ENCODE measurements at places on chromosomes 16 and 17.

GRCh38 chr17:57090560-57091185 is 5.6 kb downstream of the AKAP1 start:
- DNase-seq = no peak

DNA sequence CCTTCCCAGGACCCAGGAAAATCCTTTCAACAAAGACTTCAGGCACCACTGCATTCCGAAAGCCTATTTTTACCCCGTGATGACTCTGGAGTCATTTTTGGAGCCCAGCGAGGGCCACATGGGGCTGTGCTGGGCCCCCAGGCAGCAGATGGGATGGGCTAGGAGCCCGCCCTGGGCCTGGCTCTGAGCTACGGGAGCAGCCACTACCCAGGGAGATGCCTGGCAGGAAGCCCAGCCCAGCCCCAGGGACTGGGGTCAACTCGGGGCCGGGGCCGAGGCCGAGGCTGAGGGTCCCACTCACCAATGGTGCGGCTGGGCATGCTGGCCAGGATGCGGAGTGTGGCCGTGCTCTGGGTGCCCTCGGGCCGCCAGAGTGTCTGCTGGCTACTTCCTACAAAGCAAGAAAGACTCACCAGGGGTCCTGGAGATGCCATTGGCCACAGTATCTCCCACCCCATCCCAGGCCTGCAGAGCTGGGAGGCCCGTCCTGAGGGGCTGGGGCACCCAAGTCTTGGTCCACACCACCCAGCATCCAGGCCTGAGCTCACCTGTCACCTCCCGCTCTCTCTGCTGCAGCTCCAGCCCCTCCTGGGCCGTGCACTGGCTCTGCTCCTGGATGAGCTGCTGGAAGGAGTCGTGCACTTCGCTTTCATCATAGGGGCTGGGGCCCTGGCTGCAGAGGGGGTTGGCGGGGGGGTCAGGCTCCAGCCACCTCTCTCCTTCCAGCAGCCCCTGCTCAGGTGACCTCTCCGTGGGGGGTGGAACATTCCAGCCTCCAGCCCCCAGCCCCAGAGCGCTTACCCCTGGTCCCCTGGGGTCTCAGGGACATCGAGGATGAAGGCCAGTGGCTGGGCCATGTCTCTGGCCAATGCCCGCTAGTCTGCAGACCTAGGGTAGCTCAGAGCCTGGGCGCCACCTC is 2.3 kb downstream of the TMC6 start:
- no peak for DNase-seq

DNA sequence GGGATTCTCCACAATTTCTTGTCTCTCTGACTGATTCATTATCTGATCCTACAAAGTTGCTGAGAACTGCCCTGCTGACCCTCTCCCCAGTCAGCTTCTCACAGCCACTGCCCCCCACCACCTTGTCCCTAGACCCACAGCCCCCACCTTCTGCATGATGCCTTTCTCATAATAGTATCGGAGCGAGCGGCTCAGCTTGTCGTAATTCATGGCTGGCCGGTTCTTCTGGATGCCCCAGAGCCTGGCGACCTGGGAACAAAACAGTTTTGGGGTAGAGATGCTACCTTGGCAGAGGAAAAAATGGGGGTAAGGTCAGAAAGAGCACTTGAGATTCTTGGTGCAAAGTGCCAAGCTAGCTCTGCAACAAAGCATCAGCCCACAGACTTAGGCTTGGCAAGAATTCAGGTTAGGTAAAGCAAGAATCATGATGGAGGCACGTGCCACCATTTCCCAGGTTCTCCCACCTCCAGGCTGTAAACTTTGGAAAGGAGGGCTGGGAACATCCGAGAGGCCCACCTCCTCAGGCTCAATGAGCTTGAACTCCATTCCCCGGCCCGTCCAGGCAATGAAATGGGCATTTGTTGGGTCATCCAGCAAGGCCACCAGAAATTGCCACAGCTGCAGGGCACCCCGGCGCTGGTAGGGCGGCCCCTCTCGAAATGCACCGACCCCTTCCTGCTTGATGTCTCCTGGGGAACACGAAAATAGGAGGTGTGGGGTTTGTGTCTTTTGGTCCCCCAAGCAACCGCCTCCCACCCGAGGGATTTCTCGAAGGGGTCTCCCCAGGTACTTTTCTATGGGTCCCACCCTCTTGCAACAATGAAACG is 16.9 kb downstream of the ETV4 start:
- DNase-seq = no peak

- DNase-seq = no peak
Observed at GRCh38 chr17:627051-627450, 87.6 kb downstream of the VPS53 start.

DNA sequence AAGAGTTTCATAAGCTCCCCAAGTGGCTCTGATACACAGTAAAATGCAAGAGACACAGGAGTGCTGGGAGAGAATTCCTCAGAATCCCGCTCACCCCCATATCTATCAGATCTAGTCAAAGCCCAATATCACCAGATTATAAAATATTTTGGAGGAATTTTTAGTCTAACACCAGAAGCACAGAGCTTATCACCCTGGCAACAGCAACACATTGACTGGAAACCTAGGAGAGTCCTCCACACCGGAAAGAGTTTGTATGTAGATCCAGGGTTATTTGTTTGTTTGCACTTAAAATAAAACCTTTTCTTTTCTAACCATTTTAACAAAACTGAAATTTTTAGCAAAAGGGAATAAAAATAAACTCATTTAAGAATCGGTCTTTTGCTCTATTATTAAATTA is 7.2 kb downstream of the SOX9 start:
- DNase-seq = no peak

DNA sequence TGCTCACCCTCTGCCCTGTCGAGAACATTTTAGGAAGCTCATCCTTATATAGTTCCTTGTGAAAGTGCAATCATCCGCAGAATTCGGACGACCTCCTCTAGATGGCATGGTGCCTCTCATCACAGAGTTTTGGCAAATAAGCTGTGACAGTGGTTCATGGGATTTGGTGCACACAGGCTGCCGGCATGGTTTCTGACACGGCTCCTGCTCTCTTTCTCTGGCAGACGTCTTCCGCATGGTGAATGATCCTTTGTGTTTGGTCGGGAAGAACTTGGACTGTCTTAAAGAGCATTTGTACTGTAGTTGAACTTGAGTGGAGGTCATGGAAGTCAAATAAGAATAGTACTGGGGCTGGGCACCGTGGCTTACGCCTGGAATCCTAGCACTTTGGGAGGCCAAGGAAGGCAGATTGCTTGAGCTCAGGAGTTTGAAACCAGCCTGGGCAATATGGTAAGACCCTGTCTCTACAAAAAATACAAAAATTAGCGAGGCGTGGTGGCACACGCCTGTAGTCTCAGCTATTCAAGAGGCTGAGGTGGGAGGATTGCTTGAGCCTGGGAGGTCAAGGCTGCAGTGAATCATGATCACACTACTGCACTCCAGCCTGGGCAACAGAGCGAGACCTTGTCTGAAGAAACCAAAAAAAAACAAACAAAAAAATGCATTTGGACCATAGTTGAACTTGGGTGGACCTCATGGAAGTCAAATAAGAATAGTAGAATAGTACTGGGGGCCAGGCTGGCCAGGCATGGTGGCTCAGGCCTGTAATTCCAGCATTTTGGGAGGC is 34.7 kb upstream of the NAT9 start:
- DNase-seq = no peak

- DNase-seq = no peak
Observed at GRCh38 chr16:73845238-73846006, 451.2 kb upstream of the PSMD7 start.

DNA sequence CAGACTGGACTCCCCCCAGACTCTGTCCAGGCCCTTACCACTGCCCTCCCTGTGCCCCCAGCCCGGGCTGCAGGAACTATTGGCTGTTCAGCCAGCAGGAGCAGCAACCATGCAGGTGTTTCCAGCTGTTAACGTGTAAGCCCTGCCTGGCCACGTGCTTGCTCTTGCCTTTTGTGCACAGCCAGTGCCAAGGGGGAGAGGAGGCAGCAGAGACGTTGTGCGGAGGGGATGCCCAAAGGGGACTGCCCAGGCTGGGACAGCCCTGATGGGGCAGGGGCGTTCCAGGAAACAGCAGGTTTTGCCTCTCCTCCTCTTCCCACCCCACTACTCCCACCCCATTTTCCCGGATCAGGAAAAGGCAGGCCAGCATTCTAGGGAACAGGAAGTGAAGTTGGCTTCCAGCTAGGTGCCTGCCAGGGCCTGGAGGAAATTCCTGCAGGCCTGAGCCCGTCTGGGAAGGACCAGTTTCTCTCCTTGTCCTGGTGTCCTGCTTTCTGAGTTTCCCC is 16.7 kb upstream of the LASP1NB start:
- DNase-seq = no peak

DNA sequence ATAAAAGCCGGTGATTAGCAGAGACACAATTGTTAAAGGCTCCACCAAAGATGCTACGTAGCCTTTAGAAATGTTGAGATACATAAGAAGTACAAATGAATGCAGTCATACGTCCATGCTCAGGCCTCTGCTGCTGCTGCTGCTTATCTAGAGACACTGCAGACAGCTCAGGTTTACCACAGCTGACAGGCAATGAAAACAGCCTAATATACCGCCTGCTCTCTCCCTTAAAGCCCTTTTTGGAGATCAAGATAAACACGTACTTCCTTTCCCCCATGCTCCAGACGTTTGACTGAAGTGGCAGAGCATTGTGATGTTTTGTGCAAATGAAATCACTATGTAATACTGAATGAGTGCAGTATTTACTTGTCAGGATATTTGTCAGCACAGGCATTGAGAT is 185.3 kb downstream of the AATF start:
- peak; percentile 83 for DNase-seq

GRCh38 chr16:57764341-57765159 is 29.0 kb downstream of the KATNB1 start:
- peak; percentile 77 for DNase-seq
